ENCODE measurements at places on chromosomes 7 and 10.

DNA sequence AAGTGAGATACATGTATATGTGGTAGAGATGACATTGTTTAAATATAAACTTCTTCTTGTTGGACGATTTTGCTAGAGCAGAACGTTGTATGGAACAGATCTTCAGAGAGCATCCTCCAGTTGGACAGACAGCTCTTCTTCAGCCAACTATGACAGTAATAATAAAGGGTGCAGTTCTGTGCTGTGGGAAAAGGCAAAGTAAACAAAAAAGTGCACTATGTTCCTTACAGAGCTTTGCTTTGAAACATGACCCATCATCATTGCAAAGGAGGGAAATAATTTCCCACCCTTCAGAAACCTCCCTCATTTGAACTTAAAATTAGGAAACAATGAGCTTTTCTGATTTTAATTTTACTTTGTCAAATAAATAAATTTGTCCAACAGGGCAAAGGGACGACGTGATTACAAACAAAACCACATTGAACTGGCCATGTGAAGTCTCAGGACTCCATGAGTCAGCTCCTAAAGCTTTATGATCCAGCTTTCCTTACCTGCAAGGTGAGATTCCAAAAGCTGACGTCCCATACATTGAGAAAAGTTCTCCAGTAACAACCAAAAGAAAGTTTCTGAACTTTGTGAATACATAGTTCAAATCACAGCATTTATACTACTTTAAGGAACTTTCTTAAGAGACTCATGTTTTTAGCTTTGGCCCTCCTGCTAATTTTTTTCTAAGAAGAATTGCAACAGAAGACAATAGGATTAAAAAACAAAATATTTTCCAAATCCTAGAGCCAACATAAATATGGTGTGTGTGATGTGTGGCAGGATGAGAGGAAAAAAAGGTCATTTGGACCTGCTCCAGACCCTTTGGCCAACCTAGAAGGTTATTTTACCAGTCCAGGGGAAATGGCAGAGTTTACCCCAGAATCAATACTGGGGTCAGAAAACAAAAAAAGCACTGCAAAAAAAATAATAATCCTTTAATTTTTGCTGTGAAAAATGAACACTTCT lies 565.4 kb upstream of the NRP1 start:
- no peak for DNase-seq

- no peak for DNase-seq
Measured at GRCh38 chr10:94123258-94123995, 129.7 kb downstream of the PLCE1 start.

DNA sequence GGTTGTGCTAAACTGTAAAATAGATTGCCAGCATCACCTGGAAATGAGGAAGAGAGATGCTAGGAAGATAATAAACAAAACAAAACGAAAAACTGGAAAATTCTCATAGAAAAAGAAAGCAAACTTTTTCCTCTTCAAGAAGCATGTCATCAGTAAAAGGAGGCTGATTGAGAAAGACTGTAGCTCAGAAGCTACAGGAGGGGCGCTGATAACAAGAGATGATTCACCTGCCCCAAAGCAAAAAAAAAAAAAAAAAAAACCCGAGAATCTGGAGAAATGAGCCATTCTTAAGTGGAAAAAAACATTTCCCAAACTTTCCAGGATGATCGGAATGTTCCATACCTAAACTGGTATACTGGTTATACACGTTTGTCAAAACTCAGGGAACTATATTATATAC lies 130.5 kb upstream of the C1QL3 start:
- DNase-seq = no peak

- DNase-seq = no peak
Measured at GRCh38 chr10:77869626-77870420, 56.7 kb downstream of the DLG5 start.

DNA sequence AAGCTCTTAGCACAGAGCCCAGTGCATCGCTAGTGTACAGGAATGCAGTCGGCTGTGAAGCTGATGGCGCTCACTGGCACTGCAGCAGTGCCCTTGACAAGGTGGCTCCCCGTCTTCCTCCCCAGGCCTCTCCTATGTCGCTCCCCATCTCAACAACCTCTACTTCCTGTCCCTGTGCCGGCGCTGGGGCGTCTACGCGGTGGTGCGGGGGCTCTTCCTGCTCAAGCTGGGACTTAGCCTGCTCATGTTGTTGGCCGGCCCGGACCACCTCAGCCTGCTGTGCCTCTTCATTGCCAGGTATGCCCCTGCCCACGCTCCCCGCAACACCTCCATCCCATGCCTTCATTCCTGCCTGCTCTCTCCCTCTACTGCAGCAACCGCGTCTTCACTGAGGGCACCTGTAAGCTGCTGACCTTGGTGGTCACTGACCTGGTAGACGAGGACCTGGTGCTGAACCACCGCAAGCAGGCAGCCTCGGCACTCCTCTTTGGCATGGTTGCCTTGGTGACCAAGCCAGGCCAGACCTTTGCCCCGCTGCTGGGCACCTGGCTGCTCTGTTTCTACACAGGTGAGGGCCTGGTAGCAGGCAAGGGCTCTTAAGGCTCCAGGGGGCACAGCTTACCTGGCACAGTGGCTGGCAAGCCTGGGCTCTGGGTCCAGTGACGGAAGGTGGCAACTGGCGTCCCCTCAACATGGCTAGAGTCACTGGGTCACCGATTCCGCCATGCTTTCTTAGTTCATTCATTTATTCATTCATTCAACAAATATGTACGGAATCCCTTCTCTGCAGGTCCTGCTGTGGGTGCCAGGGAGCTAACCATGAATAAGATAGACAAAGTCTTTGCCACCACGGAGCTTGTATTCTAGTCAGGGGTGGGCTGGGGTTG lies 22.3 kb upstream of the C10orf95 start:
- no peak for DNase-seq

DNA sequence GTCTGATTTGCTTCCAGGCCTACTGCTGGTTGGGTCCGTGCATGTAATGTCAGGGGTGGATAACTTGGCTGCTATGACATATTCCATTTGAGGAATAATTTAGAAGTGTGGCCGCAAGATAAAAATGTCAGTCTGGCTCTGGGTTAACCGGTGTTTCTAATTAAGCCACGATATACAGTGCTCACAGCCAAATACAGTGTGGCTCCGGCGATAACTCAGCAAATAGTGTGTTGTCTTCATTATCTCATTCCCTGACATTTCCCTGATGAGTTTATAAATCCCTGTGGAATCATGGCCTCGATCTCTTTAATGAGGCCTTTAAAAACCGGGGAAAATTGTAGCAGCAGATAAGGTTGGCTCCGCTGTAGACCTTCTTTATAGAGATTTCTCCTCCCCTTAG lies 1125.0 kb downstream of the TYW1 start:
- DNase-seq = no peak

DNA sequence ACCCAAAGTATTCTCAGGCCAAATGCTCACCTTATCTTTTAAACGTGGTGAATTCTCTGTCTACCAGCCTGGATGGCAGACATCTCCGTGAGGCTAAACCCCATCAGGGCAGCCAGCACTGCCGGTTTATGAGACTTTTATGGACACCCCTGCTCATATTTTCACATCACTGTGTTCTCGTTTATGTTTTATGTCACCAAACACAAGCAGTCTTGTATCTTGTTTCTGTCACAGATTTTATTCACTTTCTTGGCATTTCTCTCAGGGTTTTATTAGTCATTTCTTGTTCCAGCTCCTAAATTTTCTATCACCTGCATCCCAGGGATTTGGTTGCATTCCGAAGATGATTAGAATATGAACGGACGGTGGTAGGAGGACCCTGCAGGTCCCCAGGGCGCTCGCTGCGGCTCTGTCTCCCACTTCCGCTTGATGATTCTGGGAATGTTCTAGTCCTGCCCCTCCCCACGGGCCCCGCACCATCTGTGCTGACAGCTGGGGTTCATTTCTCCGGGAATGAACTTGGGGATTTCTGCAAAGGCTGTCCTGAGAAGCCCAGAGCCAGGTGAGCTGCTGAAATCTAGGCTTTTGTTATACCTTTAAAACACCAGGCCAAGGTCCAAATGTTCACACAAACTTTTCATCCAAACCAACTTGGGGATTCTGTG lies 217.6 kb downstream of the GFRA1 start:
- peak; percentile 49 for DNase-seq

DNA sequence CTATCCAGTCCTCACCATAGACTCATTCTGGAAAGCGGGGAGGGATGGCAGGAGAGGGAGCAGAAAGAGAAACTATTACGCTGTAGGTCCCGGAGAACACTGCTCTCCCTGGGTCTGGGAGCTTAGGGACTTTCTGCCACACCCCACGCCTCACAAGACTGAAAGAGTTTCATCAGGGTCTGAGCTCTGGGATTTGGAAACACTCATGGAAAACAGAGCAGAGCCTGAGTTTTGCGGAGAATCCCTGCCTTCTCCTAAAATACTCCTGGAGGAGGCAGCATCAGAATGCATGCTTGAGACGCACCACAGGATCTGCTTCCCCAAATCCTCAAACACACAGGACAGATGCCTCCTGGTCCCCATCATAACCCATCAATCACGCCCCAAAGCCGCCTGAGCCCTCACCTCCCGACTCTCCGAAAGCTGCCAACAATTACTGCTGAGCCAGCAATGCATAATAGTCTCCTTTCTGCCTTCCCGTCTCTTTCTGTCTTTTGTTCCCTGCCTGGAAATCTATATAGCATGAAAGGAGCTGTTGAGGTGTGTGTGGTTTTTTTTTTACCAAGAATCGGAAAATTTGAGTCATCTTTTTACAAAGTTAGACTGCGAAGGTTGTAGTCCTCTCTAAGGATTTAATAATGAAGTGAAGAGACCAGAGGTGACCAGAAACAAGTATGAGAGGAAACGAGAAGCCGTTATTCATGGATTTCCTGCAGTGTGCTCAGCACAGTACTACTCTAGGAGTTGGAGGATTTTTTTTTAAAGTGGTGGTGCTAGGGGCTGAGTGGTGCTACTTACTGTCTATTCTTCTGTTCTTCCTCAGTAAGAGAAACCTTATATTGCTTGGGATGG lies 37.7 kb downstream of the ASB13 start:
- peak; percentile 76 for DNase-seq

- DNase-seq = no peak
Measured at GRCh38 chr10:13712837-13713581, 126.2 kb downstream of the PRPF18 start.

DNA sequence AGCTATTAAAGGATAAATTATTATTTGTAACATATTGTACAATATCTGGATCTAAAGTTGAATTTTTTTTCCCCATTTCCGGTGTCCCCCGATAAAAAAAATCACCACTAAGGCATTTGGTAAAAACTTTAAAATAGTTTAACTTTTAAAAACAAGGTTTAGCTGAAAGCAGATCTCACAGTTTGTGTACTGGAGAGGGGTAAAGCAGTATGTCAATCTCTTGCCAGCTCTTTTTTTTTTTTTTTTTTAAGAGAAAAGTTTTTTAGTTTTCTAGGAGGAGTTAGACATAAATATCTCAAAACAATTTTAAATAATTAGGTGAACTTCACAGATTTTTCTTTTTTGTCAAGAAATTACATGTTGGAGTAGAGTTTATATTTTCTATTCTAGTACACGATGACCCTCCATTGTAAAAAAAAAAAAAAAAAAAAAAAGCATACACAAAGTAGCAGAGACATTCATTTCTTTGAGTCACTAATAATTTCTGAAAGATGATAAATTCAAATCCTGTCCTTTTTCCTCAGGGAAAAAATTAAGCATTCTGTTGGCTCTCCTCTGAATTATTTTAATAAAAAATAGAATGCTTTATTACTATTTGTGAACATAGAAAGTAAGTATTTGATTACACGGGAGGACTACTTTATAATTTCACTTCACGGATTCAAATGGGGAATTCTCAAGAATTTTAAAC lies 1.9 kb upstream of the HBP1 start:
- DNase-seq = peak; percentile 10

- DNase-seq = no peak
Measured at GRCh38 chr7:73892003-73892999, 31.3 kb downstream of the TMEM270 start.

DNA sequence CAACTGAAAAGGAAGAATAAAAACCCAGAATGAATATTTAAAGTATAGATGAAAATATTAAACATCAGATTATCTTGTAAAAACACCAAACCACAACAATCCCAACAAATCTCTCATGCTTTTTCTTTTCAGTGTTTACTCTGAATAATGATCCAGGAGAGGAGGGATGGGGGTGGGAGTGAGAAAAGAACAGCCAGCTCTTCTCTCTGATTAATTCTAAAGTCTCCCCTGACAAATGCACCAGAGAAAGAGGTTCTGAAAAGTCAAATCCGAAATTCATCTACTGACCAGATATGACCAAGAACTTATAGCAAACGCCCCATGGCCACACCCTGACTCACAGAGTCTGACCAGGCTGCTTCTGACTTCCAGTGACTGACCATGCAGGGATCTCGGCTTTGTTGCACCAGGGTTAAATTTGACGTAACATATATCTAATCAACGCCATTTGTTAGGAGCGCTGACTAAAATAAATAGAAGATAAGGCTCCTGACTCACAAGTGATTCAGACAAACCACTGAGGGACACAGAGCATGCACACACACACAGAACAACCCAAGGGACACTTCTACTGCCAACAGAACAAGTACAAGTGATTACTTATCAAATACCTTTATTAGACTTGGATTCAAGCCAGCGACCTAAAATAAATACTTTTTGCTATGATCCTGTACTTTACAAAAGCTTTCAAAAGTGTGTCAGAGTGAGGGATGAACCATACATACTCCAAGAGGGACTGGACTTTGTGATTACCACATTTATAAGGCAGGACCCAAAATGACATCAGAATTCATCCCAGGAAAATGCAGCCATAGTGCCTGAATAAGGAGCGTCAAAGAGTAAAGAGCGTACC lies 9.3 kb upstream of the SPOCK2 start:
- DNase-seq = no peak

DNA sequence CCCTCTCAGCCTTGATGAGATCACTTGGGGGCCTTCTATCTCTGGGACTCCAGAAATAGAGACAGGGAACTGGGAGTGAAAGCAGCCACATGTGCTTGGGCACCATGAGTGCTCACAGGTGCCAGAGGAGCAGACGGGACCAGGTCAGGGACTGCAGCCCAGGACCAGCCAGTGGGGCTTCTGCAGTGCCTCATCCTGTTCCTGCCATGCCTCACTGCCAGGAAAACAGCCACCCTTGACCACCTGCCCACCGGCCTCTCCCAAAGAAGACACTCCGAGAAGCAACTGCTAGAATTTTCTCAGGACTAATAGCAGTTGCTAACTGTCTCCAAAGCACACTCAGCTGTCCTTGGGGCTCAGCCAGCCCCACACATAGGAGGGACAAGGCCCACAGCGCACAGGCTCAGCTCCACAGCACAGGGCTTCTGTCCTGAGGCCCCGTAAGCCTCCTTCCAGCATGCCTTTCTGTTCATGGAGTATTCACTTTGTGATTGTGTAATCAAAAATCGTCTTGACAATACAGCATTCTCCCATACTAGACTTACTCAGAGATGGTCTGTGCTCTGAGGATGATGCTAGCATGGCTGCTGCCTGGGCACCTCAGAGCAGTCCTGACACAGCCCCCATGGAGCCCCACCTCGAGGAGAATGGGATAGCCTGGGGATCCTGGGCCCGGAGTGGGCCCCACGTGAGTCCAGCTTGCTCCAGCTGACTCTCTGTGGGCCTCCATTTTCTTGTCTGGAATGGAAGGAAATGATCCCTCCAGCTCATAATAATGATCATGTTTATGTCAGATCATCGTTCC lies 115.7 kb upstream of the RET start:
- DNase-seq = peak; percentile 44

Data from muscle of arm (tissue), 14 donors.